GDM1 (cell line): ENCODE measurements at places on chromosomes 1 and 21.

GRCh38 chr1:105419030-105419429 lies 1637.4 kb upstream of the PRMT6 start:
- DNase-seq, result no peak

DNA sequence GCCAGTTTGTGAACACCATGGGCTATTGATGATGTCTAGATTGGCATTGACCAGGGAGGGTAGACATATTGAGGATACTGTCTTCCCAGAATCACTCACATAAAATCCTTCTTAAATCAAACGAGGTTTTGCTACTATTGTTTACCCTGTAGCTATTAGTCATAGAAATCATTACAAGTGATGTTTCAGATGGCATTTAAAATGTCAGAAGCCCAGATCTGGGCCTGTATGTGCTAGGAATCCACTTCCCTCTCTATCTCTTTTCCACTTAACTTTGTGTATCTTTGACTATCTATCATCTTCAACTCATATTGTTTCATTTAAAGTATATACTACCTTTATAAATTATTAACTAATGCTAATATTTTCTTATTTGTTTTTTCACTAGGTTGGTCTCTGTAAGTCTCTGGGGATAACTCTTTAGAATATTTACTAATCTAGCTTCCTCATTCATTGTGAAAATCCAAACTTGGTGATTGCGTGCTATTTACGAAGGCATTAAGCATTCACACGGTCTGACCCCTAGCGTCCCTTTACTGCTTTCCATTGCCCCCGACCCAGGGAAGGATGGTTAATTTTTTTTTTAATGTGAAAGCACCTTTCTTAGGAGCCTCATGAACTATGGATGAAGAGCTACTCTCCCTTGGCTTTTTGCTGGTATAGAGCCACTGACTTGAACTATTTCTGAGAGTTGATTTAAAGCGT lies 281.8 kb downstream of the GPATCH2 start:
- DNase-seq, result no peak

GRCh38 chr1:208219659-208220282 lies 24.4 kb downstream of the PLXNA2 start:
- peak; percentile 73 for DNase-seq

GRCh38 chr1:161390559-161390858 lies 22.8 kb upstream of the CFAP126 start:
- no peak for DNase-seq

GRCh38 chr1:100875228-100875627 lies 19.4 kb downstream of the EXTL2 start:
- DNase-seq, result no peak

GRCh38 chr1:158694596-158694995 lies 5.9 kb downstream of the OR6K2 start:
- no peak for DNase-seq

DNA sequence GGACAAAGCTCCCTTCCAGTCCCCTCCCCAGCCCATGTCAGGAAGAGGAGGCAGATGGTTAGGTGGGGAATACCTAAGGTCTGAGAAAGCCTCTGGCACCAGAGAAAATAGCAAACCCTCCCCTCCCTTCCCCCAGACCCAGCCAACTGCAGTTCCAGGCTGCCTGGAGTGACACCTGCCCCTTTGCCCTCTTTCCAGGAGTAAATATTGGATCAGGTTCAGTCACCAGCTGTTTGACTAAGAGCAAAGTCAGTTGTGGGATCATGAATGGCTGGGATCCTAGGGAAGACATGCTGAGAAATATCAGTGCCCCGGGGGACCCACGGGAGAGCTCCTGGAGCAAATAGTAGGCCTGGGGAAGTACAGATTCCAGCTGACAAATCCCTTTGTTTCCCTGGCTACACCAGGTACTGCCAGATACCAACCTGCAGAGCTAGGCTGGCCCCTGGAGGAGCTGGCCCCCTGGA lies 12.2 kb upstream of the CDK18 start:
- no peak for DNase-seq

- DNase-seq, result no peak
Measured at GRCh38 chr1:14922942-14923726, 230.4 kb upstream of the TMEM51 start.
